T follicular helper cell (primary cell): ENCODE measurements at places on chromosomes 1 and 21.

DNA sequence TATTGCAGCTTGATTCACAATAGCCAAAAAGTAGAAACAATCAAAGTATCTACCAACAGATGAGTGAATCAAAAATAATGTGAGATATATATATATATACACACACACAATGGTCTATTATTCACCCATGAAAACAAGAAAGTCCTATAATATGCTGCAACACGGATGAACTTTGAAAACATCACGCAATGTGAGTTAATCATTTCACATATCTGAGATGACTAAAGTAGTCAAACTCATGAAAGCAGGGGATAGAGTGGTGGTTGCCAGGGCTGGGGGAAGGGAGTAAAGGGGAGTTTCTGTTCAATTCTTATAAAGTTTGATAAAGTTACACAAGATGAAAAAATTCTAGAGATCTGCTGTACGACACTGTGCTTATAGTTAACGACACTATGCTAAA, 1234.8 kb downstream of the MRPL39 start:
- no peak for DNase-seq

GRCh38 chr1:116092752-116093489, 18.3 kb upstream of the MAB21L3 start:
- no peak for DNase-seq

- no peak for DNase-seq
Measured at GRCh38 chr1:1348420-1349255, 580 bp downstream of the DVL1 start.

DNA sequence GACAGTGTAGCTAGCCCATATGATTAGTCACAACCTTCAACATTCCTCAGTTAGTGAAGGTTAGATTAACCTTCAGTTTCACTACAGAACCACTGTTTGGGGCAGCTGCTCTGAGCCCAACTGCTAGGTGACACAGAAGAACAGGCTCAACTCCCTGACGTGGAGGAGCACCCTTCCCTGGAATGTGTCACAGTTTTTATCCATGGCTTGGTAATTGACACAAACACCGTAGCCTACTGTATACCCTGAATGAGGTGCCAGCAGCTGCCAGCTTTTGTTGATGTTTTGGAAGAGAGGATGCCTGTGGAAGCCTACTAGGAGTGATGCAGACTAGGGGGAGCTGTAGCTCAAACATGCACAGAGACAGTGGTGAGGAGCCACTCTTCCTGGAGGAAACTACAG, 56.6 kb upstream of the CR2 start:
- DNase-seq: no peak

GRCh38 chr1:78061825-78062523, 16.2 kb downstream of the GIPC2 start:
- DNase-seq: no peak

- no peak for DNase-seq
Measured at GRCh38 chr1:110542725-110543124, 23.8 kb upstream of the KCNA10 start.
